ENCODE measurements at places on chromosomes 16 and 17. TPM values are rescaled to one million over a fixed set of nuclear protein-coding genes. Genes with fewer than 3 reads are reported as not detected.

The AXIN2 gene
- 14.0 TPM for total RNA-seq

The EPN3 gene
- 5.0 TPM for total RNA-seq

GRCh38 chr16:17496891-17497290 lies 26.1 kb upstream of the XYLT1 start:
- DNase-seq: no peak
- H3K4me3 ChIP-seq: no peak overlapping the region
- H3K27me3 ChIP-seq: no peaks in the 10 kb centered on the region
- no peaks in the 10 kb centered on the region for H3K36me3 ChIP-seq

DNA sequence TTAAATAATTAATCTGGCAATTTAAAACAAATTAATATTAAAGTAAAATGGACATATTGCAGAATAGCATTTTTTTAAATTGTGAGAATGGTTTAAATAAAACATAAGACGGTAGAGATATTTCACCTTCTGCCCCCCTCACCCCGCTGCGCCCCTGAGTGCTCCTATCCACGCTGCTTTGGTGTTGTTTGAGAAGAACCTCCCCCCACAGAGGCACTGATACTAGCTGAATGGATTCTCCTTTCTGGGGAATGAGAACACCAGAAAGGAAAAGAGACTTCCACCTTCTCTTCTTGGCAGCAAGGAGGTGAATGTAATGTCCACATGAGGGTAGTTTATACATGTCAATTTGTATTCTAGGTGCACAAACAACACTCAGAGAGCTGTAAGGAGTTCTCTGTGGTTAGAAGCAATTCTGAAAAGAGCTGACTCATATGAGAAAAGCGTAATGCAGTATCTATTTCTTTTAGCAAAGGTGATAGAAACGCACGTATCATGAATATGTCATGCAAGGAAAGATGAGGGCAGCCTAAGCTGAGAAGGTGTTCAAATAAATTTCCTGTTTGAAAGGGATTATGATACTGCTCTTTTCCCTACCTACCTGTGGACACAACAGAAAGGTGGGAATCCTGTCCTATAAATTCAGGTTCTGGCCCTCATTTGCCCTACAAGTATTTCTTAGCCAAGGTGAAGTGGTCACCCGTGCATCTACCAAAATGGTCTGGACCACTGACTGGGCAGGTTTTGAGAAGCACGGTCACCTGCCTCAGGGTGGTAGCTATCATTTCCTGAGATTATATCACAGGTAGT lies 126.9 kb downstream of the PARN start:
- no peak overlapping the region for H3K27ac ChIP-seq
- H3K4me1 ChIP-seq: peaks cover 19% of the 10 kb centered on the region
- H3K4me3 ChIP-seq: no peak overlapping the region
- no peaks in the 10 kb centered on the region for H3K36me3 ChIP-seq
- no peak for DNase-seq
- no peaks in the 10 kb centered on the region for H3K27me3 ChIP-seq

GRCh38 chr17:48301002-48301401 lies 129.0 kb downstream of the SKAP1 start:
- no peaks in the 10 kb centered on the region for H3K27me3 ChIP-seq
- no peak for DNase-seq
- no peak overlapping the region for H3K4me3 ChIP-seq
- no peaks in the 10 kb centered on the region for H3K4me1 ChIP-seq
- H3K36me3 ChIP-seq: no peaks in the 10 kb centered on the region

DNA sequence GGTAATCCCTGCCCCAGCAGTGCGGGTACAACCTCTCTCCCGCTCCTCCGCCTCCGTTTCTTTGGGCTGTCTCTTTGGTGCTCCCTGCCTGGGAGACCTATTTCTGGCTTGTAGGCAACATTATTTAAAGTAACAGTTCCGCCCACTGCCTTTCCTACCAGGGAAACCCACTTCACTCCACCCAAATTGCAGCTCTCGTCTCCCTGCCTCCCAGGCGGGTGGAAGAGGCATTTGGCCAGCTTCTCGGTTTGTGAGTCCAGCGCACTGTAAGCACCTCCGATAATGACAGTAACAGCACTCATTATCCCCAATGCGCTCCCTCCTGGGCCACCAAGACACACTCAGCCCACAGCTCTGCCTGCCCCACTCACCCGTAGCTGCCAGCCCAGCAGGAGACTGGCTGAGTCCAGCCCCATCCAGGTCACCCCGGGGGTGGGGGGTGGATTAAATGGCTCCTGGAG lies 165.1 kb upstream of the CDC42EP4 start:
- no peak overlapping the region for H3K4me3 ChIP-seq
- DNase-seq: no peak
- no peaks in the 10 kb centered on the region for H3K27me3 ChIP-seq
- no peaks in the 10 kb centered on the region for H3K36me3 ChIP-seq
- no peak overlapping the region for H3K27ac ChIP-seq

- no peaks in the 10 kb centered on the region for H3K36me3 ChIP-seq
- no peaks in the 10 kb centered on the region for H3K4me1 ChIP-seq
- no peaks in the 10 kb centered on the region for H3K27me3 ChIP-seq
- no peak overlapping the region for H3K4me3 ChIP-seq
Observed at GRCh38 chr16:15970743-15971439, 21.5 kb downstream of the ABCC1 start.

The GPR142 gene
- not detected for total RNA-seq

DNA sequence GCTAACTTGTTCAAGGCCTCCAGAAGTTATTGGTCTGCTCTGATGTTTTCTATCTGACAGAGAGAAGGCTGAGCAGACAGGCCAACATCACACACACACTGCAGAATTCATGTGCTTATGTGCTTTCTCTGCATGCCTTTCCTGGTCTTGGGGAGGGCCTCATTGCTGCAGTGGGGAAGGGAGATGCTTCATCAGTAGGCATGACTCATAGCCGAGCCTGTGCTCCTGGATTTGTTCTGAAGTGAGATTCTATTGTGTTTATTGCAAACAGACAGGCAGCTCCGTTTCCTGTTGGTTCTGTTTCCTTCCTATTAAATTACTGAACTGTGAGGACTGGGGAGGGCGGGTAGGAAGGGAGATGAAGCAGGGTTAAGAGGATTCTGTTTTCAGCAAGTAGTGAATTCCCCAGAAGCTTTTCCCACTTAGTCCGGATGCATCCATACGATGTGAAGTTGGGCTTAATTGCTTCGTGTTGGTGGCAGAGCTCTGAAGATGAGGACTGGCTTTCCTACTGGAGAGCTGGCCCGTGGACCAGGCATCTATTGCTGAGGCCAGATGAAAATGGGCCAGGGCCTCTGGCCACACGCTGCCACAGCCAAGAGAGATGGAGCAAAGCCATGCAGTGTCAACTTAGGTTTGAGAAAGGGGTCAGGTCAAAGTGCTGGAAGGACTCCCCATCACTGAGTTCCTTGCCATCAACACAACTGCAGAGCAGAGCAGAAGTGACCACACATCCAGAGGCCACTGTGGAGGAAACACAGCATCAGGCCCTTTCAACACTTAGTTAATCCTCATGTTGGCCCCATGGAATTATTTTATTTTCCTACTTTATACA lies 179.3 kb downstream of the UTP18 start:
- no peaks in the 10 kb centered on the region for H3K36me3 ChIP-seq
- no peaks in the 10 kb centered on the region for H3K27me3 ChIP-seq
- no peak overlapping the region for H3K4me3 ChIP-seq
- no peak for DNase-seq
- H3K4me1 ChIP-seq: no peaks in the 10 kb centered on the region

DNA sequence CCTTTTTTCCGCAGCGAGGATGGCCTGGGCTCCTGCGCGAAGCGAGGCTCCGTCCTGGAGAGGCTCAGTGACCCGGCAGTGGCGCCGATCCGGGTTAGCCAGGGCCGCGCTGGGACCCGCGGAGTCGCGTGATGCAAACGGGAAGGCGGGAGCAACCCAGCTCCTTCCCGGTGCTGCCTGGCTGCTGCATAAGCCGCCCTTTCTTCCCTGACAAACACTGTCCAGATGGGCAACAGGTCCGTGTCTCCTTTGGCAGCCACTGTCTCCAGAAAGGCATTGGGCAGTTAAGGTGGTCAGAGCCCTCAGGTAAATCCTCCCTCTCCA lies 21.8 kb upstream of the ZNHIT3 start:
- H3K27me3 ChIP-seq: no peaks in the 10 kb centered on the region
- no peaks in the 10 kb centered on the region for H3K4me1 ChIP-seq
- no peak overlapping the region for H3K4me3 ChIP-seq
- H3K36me3 ChIP-seq: no peaks in the 10 kb centered on the region
- DNase-seq: no peak

- DNase-seq: no peak
- no peaks in the 10 kb centered on the region for H3K36me3 ChIP-seq
- no peak overlapping the region for H3K4me3 ChIP-seq
- H3K4me1 ChIP-seq: no peaks in the 10 kb centered on the region
Observed at GRCh38 chr17:62757500-62757951, 50.6 kb downstream of the MARCHF10 start.

GRCh38 chr16:68444056-68444657 lies 4.2 kb downstream of the SMPD3 start:
- peaks cover 7% of the 10 kb centered on the region for H3K4me1 ChIP-seq
- peaks cover 12% of the 10 kb centered on the region for H3K27me3 ChIP-seq
- DNase-seq: peak; percentile 85
- H3K27ac ChIP-seq: no peak overlapping the region

DNA sequence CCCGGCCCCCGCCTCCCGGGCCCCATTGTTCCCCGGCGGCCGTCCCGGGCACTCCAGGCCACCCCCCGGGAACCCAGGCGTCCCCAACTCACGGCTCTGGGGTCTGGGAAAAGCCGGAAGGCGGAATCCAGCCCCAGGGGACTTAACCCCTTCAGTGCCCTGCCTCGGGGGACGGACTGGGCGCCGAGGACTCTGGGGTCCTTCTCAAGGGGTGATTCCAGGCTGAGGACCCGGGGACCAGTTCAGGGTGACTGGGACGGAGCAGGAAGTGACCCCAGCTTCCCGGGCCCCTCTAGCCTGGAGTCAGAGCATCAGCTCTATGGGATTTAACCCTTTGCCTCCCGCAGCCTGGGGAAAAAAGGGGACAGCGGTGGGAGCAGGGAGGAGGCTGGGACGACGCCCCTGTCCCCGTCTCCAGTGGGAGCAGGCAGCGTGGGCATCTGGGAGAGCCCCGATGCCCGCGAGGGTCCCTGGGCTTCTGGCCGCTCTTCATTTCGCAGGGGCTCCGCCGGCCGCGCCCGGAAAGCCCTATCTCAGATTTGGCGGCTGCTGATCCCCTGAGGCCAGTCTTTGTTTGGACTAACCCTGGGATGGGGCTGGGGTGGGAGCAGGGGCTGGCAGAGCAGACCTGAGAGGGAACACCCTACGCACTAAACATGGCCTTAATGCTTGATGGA lies at the start of gene ZNF629:
TSS of gene ZNF629 (minus strand) at position 270 of the 677 bp plus-strand sequence. CDS start 2,723 bp downstream, outside the sequence.
- peak within 1 kb of the TSS; percentile 88 for H3K4me3 ChIP-seq
- peak; percentile 91 for DNase-seq
- H3K27me3 ChIP-seq: no peaks in the 10 kb centered on the region
- peak within 1 kb of the TSS; percentile 67 for H3K27ac ChIP-seq
- H3K4me1 ChIP-seq: peaks cover 6% of the 10 kb centered on the region
- peaks cover 5% of the 10 kb centered on the region for H3K36me3 ChIP-seq

- H3K27ac ChIP-seq: peak within 1 kb of the TSS; percentile 5
- no peak for DNase-seq
- no peaks in the 10 kb centered on the region for H3K27me3 ChIP-seq
- H3K4me3 ChIP-seq: no peak within 1 kb of the TSS
- no peaks in the 10 kb centered on the region for H3K36me3 ChIP-seq
Observed at GRCh38 chr17:78130437-78131101, at the start of gene TMC8. TMC8 (plus strand) TSS chr17:78130771; CDS start chr17:78131589, 818 bp downstream.

DNA sequence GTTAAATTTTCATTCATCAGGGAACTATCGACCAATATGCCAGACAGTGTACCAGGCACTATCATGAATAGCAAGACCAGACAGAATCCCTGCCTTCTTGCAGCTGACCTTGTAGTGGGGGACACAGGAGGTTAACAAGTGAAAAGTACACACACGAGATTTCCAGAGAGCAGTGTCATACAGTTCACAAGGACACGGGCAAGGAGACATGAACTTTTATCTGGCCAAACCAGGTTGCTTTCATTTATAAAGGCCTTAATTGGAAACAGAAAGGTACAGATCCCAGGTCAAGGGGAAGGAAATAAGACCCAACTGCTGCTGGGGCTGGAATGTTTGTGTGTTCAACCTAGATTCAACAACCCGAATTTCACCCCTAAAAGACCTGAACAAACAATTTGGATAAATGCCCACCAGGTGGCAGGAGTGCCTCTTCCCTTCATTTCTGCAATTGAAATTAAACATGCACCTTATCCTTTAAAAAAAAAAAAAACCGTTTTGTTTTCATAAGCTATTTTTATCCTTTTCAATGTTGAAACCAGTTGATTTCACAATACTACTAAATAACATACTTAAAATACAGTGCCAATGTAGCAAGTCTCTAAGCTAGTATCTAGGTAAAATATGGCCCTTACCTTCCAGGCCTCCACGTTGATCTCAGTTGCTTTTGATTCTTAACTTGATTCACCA lies 65.9 kb downstream of the EMP2 start:
- H3K27me3 ChIP-seq: no peaks in the 10 kb centered on the region
- no peaks in the 10 kb centered on the region for H3K36me3 ChIP-seq
- H3K27ac ChIP-seq: no peak overlapping the region
- DNase-seq: peak; percentile 76
- no peak overlapping the region for H3K4me3 ChIP-seq

- no peaks in the 10 kb centered on the region for H3K36me3 ChIP-seq
- no peaks in the 10 kb centered on the region for H3K27me3 ChIP-seq
- no peak overlapping the region for H3K27ac ChIP-seq
- no peak for DNase-seq
Observed at GRCh38 chr17:64625541-64625940, 36.6 kb downstream of the SMURF2 start.

The TSR3 gene
- 44.8 TPM for total RNA-seq

- no peak overlapping the region for H3K27ac ChIP-seq
- no peak overlapping the region for H3K4me3 ChIP-seq
- no peaks in the 10 kb centered on the region for H3K36me3 ChIP-seq
Observed at GRCh38 chr17:10754109-10754508, 24.3 kb upstream of the TMEM220 start.

The WNT3 gene
- total RNA-seq: 0.38 TPM

The OTOP3 gene
- not detected for total RNA-seq

DNA sequence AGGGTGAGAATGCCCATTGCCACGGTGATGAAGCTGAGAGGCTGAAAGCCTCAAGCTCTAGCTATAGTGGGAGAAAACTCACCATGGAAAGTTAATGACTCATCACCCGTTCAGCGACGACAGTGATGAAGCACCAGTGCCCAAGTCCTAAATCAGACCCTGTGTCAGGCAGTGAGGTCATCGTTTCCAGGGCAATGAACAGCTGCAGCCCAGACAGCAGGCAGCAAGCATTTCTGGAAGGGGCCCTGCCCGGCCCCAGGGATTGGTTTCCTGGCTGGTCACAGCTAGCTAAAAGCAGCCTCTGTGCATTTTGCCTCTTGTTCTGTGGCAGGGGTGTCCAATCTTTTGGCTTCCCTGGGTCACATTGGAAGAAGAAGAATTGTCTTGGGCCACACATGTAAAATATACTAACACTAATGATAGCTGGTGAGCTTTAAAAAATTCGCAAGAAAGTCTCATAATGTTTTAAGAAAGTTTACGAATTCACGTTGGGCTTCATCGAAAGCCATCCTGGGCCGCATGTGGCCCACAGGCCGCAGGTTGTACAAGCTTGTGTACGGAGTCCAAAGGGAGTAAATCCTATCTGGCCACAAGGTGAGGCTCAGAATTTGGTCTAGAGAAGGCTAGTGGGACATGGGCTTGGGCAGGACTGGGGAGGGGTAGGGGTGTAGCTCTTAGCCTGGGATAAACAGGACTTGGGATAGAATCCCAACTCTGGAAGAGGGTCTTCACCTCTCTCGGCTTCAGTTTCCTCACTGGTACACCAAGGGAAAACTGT lies 40.6 kb downstream of the MIS12 start:
- no peak overlapping the region for H3K4me3 ChIP-seq
- H3K4me1 ChIP-seq: no peaks in the 10 kb centered on the region
- no peaks in the 10 kb centered on the region for H3K27me3 ChIP-seq
- no peaks in the 10 kb centered on the region for H3K36me3 ChIP-seq
- peak; percentile 94 for DNase-seq
- peak overlapping the region; percentile 65 for H3K27ac ChIP-seq

All from kidney (tissue), 22 donors.